Globus pallidus (tissue), 1 donor: ENCODE measurements at places on chromosomes 1 and 21.
A peak's percentile ranks its signal among the peaks of the same experiment; 100 is the strongest.

DNA sequence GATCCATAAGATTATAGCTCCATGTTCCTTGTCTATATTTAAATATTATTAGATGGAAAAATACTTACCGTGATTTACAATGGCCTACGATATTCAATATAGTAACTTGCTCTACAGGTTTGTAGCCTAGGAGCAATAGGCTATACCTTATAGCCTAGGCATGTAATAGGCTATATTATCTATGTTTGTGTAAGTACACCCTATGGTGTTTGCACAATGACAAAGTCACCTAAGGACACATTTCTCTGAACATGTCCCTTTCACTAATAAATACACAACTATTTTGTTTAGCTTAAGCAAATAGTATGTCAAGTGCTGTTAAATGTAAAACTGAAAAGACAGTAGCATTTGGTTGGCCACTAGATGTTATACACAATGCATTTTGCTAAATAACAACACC is 248.9 kb upstream of the ADGRL4 start:
- DNase-seq = no peak

- peak; percentile 51 for DNase-seq
These were observed 11.7 kb downstream of the NKAIN1 start for GRCh38 chr1:31227891-31228568.

DNA sequence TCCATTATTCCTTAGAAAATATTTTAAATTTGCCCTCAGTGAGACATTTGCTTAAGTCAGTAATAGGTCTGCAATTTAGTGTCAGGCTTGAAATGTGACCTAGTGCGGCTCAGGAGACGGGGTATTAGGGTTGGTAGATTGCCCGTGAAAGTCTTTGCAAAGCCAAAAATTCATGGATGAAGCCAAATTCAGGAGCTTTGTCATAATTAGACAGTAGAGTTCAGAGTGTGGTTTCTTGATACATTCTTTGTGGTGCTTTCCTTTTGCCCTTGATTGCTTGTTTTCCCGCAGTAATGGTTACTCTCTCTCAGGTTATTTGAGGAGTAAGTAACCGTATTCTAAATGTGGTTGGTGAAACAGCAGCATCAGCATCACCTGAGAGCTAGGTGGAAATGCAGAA is 120.7 kb downstream of the RPS6KC1 start:
- DNase-seq = no peak

DNA sequence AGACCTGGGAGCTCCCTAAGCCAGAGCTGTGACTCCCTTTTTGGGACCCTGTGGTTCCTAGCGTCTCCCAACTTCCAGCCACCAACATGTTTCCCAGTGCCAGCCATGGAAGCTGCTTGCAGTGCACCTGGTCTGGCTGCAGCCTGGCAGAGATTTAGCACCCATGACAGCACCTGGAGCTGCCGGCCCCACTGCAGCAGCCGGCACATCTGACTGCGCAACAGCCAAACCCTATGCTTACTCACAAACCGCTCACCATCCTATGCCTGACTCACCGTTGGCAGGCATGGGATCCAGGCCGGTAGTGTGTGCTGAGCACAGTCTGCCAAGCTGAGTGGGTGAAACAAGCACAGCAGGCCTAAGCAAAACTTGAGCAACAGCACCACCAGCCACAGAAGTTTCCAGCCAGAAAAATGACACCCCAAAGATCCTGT is 435.9 kb upstream of the PRMT6 start:
- DNase-seq = no peak

DNA sequence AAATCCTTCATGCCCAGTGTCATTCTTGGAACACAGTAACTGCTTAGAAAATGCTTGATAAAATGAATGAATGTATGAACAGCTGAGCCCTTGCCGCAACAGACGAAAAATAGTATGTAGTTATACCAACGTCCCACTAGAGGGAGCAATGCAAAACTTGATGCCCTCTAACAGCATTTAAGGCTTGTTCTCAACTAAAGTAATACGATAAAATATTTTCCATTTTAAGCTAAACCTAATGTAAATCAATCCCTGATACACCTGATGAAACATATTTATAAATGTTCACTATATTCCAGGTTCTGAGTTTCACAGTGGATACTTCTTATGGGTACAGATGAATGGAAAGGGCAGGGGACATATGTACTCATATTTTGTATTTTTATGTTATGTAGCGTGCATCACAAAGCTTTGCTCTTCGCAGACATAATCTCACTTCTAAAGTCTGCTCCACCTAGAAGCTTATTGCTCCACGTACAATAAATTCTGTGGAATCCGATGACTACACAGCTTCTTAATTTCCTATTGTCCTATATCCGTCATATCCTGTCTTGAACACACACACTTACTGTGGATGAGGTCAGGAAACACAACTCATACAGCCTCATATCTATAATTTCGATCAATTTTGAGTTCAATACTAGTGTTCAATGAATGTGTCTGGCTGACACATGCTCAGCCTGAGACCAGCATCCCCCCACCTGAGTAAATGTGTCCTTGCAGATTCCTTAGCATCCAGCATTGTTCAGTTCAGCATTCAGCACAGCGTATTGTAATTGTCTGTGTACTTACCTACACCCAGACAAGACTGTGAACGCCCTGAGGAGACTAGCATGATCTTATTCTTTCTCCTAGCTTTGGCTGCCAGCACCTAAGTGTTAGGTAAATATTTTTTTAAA is 4.4 kb upstream of the UTP25 start:
- peak; percentile 42 for DNase-seq

DNA sequence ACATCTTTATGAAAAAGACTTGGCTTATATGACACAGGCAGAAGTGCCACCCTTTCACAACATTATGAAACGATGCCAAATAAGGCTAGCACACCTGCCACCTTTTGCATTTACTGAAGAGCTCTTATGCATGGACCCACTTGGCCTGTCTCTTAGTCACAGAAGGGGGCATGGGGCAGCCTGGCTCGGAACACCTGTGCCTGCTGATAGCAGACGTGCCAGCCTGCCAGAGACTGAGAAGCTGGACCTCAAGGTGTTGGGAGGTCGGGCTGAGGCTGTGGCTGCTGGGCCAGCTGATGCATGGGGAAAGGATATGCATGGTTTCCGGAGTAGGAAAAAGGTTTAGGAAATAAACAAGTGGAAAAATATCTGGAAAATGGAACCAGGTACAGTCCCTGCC is 21.5 kb downstream of the RCAN1 start:
- no peak for DNase-seq

DNA sequence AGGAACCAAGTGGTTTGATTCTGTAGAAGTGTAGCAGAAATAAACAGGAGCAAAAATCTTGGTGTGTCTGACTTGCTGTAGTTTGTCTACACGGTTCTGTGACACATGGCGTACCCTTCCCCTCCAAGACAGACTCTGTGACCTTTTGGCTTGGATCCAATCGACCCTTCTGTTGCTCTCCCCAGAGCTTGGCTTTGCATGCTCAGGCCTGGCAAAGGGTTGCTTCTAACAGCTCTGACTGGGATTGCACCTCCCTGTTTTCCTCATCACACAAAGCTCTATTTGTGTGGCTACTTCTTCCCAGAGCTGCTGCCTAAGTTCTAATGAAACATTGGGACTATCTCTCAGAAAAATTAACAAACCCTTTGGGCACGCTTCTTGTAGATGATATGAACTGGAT is 24.0 kb downstream of the NGF start:
- peak; percentile 15 for DNase-seq

DNA sequence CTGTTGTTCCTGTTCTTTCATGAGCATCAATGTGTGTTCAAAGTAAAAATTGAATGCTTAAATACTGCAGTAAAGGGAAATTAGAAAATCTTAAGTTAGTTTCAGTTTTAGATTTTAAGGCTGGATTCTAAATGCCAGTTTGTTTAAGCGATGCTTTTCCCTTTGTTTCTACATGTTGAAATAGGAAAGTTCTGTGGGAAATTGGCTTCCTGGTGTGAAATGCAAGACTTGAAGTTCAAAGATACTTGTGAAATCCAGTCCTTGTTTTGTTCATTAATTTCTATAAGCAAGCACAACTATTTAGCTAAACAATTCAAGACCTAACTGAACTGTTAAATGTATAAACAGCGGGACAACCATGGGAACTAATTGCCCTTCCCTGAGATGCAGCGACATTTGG is 149.1 kb downstream of the LYPLAL1 start:
- no peak for DNase-seq

- no peak for DNase-seq
These were observed 5.3 kb upstream of the P3R3URF start for GRCh38 chr1:46181343-46182260.

GRCh38 chr1:246959944-246960693 is 28.4 kb upstream of the AHCTF1 start:
- DNase-seq = peak; percentile 26

- no peak for DNase-seq
These were observed at the start of gene TSHB for GRCh38 chr1:115029526-115029925. TSHB (plus strand) TSS chr1:115029826; CDS start chr1:115033363, 3,537 bp downstream.

DNA sequence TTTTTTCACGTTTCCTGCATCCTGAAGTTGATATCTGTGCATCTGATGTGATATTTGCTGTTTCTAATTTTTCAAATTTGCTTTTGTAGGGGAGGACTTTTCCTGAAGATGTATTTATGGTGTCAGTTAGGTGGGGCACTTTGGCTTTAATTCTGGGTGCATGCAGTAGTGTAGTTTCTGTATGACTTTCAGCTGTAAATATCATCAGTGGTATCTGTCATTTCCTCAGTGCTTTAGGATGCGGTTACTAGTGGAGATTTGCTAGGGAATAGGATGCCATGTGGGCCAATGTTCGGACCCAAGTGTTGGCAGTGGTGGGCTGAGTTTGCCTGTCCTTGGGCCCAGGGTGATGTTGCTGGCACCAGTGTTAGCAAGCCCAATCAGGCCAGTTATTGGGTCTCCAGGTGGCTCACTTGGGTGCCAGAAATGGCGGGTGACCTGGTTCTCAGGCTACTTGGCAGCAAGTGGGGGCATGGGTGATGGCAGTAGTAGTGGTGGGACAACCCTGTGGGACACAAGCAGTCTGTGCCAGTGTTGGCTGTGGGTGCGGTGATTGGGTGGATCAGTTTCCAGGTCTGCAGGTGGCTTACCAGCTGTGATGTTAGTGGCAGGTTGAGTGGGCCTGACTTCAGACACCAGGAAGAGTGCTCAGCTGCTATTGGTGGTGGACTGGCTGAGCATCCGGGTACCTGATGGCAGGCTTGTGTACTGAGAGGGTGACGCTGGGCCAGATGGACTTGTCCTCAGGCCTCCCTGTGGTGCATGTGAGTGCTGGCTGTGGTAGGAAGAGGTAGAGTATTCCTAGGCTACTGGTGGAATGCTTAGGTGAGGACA is 24.4 kb downstream of the CD55 start:
- DNase-seq = no peak

- peak; percentile 68 for DNase-seq
These were observed 18.5 kb downstream of the ALDH4A1 start for GRCh38 chr1:18883636-18884418.

- no peak for DNase-seq
These were observed 658.5 kb downstream of the AJAP1 start for GRCh38 chr1:5312862-5313261.

- DNase-seq = no peak
These were observed 8.3 kb upstream of the MEF2D start for GRCh38 chr1:156508955-156509234.

- DNase-seq = peak; percentile 94
These were observed 70.4 kb downstream of the SPSB1 start for GRCh38 chr1:9363061-9363471.

DNA sequence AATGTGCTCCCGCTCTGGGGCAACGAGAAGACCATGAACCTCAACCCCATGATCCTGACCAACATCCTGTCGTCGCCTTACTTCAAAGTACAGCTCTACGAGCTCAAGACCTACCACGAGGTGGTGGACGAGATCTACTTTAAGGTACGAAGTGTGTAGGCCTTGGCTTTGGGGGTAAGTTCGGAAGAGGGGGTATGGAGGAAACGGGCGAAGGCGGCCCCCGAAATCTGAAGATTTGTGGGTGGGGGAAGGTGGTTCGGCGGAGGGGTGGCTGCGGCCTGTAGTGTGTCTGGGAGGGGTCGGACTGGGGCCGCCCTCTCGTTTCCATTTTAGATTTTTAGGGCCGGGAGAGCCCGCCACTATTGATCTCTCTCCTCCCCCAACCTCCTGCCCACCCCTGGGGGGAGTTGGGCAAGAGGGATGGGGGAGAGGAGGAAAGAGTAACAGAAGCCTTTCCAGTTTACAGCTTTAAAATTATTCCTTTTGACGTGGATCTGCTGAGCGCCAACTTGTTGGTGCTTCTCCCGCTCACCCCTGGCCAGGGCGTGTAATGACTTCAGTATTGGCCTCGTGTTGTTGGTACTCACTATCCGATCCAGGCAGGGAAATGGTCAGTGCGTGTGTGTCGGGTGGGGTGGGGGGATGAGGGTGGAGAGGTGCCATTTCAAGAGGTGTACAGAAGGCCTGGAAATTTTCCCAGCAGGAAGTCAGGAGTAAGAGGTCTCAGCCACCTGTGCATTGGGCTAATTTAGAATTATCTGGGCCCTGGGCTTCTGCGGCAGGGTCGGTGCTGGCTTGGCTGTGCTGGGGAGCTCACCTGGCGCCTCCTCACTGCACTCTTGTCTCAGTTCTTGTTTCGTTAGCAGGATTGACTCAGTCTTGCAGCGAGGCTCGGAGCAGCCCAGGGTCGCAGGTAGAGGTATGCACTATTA is 880 bp downstream of the PRPF38B start:
- peak; percentile 31 for DNase-seq

DNA sequence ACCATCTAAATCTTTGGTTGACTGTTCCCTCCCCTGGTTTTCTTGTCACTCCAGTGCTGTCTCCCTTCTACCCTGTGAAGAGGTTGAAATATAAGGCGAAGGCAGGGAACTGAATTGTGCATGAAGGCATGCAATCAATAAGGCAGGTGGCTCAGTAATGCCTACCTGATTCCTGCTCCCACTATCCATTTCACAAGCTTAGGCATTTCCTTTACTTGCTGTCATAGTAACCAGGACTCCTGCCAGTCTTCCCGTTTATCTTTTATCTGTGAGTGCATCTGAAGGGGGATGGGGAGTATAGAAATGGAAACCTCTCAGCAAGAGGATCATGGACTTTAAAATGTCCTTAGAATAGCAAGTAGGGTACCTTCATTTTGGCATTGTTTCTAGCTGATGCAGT is 40.5 kb downstream of the MRPS6 start:
- no peak for DNase-seq

DNA sequence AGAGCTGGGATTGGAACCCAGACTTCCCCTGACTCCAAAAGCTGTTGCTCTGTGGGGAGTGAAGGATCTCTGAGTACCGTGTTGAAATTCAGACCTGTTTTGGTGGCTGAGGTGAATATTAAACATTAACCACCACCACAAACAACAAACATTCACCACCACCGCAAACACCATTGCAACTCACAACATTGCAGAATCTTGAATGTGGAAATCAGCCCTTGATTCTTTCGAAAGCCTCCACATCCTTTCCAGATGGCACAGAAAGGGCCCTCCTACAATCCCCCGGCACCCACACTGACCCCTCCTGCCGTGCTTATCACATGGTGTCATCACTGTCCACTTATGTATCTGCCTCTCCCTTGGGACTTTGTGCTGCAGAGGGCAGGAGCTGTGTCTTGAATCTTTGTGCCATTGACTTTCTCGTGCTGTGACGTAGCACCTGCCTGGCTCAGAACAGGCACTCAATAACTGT is 1.4 kb downstream of the CDA start:
- DNase-seq = no peak

DNA sequence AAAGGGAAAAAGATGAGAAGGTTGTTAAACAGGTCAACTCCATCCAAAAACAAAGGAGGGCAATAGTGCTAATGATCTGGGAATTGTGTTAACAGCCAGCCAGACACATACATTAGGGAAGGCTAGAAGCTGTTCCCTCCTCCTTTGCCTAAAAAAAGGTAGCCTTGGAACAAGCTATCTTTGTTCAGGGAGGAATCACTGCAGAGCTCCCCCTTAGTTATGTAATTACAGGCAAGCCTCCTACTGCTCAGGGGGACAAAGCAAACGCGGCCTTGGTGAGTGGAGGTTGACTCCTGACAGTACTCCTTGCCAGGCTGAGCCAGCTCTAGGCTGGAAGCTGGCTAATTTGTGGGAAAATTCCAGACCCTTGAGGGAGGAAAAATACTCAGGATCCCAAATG is 97.6 kb downstream of the VAV3 start:
- no peak for DNase-seq
